ENCODE measurements at places on chromosomes 16 and 17. TPM values are rescaled to one million over a fixed set of nuclear protein-coding genes. Genes with fewer than 3 reads are reported as not detected.

GRCh38 chr16:4303973-4304372 is 11.9 kb upstream of the GLIS2 start:
- no peaks in the 10 kb centered on the region for H3K27me3 ChIP-seq
- peaks cover 29% of the 10 kb centered on the region for H3K4me1 ChIP-seq
- H3K27ac ChIP-seq: no peak overlapping the region
- no peak overlapping the region for H3K4me3 ChIP-seq
- DNase-seq: no peak
- no peaks in the 10 kb centered on the region for H3K36me3 ChIP-seq

- H3K4me1 ChIP-seq: peaks cover 19% of the 10 kb centered on the region
- H3K36me3 ChIP-seq: no peaks in the 10 kb centered on the region
- H3K27ac ChIP-seq: no peak overlapping the region
- DNase-seq: no peak
- H3K27me3 ChIP-seq: no peaks in the 10 kb centered on the region
- no peak overlapping the region for H3K4me3 ChIP-seq
These were observed 17.8 kb downstream of the SAP30BP start for GRCh38 chr17:75684924-75685323.

DNA sequence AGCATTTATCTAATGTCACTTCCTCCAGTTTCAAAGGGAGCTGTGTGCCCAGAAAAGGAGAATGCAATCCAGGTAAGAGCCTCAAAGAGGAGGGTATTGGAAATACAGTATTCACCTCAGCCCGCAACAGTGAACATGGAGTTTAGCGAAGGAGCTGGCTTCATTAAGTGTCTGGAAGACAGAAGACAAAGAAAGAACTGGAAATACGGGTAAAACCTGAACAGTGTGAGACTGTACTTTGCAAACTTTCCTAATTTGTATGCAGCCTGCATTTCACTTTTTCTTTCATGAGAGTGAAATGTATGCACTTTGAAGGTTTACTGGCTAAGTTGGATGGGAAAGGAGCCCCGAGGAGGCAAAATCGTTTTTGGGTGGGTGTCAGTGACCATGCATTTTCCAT is 478.4 kb downstream of the HS3ST3B1 start:
- no peak overlapping the region for H3K27ac ChIP-seq
- no peaks in the 10 kb centered on the region for H3K27me3 ChIP-seq
- H3K36me3 ChIP-seq: no peaks in the 10 kb centered on the region
- no peak for DNase-seq
- no peak overlapping the region for H3K4me3 ChIP-seq
- H3K4me1 ChIP-seq: no peaks in the 10 kb centered on the region

DNA sequence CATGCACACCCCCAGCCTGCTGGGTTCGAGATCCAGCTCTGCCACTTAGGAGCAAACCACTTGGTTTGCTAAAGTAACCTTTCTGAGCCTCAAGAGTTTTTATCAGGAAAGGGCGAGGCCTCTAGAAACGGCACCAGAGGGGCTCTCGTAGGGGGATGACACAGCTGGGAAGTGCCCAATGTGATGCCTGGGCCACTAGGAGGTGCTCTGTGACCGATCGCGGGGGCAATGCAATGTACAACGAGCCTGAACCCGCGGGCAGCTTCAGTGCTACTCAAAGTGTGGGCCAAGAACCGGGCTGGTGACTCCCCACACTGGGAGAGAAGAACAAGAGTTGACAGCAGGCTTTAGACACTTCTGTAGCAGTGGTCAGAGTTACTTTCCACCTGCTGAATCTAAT is 9.4 kb downstream of the C16orf89 start:
- DNase-seq: no peak
- no peaks in the 10 kb centered on the region for H3K27me3 ChIP-seq
- H3K4me3 ChIP-seq: no peak overlapping the region
- peaks cover 3% of the 10 kb centered on the region for H3K4me1 ChIP-seq

Gene FMNL1
- 457 TPM for total RNA-seq

Gene SLFN13
- total RNA-seq: 34.1 TPM

Gene MFAP4
- 0.46 TPM for total RNA-seq

Gene KRTAP1-1
- total RNA-seq: not detected

Gene SPHK1
- 1.3 TPM for total RNA-seq

Gene PHKG2
- total RNA-seq: 50.3 TPM

Gene GRB7
- 0.30 TPM for total RNA-seq

Data from T-cell (primary cell).